ENCODE measurements at places on chromosomes 1 and 21.

- no peak for DNase-seq
These were observed 7.8 kb downstream of the ZC3H12A start for GRCh38 chr1:37482004-37482785.

DNA sequence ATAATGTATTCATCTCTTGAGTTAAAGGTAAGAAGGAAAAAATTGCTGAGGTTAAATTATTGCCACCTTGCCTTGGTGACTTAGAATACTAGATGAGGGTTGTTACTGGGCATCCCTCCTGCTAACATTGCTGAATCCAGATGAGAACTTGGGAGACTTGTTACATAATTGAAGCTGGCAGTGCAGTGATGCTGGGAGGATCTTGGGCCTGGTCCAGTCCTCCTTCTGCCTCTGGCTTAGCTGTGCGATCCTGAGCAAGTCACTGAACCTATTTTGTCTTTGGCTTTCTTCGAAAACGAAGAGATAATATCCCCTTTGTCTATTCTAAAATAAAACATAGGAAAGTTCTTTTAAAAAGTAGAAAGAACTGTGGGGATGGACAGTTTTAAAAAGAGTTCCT is 244.9 kb upstream of the NRIP1 start:
- DNase-seq = no peak

- DNase-seq = no peak
These were observed 26.0 kb upstream of the SYNC start for GRCh38 chr1:32728413-32729077.

GRCh38 chr1:18676332-18676781 is 45.7 kb downstream of the PAX7 start:
- no peak for DNase-seq

DNA sequence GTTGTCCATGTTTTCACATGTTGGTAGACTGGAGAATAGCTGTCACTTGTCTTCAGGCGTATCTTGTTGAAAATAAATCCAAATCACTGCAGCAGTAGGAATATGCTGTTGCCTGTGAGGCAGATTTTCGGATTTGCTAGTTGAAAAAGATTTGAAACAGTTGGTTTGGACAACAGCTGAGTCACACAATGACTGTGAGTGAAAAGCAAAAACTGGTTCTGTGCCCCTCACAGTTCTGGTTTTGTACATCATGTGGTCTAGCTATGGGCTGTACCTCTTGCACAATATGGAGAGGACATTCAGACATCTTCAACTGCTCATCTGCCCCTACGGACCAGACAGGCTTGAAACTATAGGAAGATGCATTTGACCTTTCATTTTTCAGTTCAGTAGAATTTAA is 1.8 kb downstream of the ARF1 start:
- no peak for DNase-seq

GRCh38 chr21:36733857-36734256 is 34.9 kb downstream of the SIM2 start:
- no peak for DNase-seq

GRCh38 chr1:94982398-94982797 is 55.5 kb upstream of the CNN3 start:
- no peak for DNase-seq

DNA sequence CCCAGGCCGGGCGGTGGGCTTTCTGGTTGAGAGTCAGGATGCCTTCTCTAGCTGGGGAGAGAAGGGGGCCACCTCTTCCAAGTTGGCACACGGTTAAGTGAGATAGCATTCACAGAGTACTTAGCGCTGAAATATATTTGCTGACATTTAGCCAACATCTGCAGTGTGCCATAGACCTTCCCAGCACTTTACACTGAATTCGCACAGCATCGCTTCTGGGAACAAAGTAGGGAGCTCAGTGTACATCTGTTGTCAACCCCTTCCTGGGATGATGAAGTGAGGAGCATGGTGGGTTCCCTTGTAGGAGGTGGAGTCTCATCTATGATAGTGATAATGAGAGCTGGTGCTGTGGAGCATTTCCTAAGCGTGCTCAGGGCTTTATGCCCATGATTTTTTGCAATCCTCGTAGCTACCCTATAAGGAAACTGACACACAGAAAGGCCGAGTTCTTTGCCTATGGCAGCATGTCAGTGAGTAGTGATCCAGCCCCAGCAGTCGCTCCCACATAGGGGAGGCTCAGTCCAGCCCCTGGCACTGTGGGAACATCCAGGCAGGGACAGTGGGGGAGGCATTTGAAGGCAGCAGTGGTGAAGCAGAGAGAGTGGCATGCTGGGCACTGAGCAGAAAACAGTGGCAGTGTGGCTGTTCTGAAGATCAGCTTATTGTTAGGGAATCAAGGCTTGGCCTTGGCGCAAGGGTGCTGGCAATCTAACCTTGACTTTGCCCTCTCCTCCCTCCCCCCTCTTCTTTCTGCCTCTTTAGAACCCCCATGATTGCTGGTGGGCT is 176.2 kb downstream of the PGBD5 start:
- no peak for DNase-seq

DNA sequence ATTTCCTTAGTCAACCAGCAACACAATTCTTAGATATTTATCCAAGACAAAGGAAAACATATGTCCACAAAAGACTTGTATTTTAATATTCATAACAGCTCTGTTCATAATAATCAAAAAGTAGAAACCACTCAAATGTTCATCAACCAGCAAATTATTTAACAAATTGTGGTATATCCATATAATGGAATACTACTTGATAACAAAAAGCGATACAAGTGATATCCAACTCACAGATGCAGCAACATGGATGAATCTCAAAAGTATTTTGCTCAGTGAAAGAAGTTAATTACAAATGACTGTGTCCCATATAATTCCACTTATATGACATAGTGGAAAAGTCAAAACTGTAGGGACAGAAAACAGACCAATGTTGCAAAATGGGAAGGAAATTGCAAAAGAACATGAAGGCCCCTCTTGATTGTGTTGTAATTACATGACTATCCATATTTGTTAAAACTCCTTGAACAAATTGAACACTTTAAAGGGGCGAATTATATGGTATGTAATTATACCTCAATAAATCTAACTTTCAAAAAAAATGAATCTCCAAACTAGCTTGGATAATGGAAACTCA is 116.9 kb downstream of the EDEM3 start:
- no peak for DNase-seq

DNA sequence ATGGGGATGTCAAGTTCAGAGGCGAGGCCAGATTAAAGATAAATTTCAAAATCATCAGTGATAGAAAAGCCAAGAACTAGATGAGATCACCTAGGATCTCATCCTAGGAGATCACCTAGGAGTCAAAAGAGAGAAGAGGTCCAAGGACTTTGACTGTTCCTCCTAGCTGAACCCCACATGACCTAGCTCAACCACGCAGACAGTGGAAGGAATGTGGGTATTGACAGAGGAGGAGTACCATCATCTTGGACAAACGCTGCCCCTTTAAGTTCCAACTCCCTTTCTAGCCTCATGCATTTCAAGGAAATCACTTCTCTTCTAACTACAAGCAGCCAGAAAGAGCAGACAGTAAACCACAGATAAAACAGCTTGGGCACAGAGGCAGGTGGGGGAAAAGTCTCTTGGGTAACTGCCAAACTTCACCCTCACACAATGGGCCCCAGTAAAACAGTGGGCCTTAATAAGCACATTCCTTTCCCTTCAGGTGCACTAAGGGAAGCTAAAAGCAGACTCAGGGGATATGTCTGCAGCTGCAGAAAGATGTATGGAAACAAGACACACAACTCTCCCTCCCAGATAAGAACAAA is 12.5 kb upstream of the FAM76A start:
- DNase-seq = no peak

- peak; percentile 64 for DNase-seq
These were observed 133.8 kb upstream of the C1orf105 start for GRCh38 chr1:172286629-172287076.

- no peak for DNase-seq
These were observed 6.6 kb upstream of the NSUN4 start for GRCh38 chr1:46334030-46334384.

DNA sequence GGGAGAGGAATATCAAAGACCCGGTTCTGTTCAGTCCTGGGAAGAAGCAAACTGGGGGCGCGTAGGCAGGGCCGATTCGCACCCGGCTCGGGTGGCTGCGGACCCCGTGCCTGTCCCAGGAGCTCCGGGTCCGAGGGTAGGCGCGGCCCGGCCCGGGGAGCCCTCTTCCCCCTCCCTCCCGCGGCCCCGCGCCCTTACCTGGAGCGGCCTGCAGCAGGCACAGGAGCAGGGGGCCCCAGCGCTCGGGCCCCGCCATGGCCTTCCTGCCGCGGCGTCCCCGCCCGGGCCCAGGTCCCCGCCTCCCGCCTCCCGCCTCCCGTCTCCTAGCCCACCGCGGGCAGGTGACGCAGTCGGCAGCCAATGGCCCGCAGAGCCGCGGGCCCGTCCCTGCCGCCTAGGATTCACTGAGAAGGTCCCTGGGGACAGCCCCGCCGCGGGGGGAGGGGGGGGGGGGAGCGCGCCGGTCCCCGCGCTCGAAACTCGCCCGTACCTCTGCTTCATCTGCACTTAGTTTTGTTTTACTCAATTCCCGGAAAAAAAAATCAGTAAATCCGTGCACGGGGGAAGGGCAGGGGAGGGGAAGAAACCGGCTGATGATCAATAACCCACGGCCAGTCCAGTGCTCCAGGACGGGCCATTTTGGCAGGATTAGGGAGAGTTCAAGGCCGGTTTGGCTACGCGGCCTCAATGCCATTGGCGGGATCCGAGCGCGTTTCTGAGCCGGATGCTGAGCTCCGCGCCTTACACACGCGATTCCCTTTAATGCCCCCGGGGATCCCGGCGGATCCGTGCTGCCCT is at the start of gene IFNLR1:
IFNLR1 (minus strand) TSS at position 297 of the 798 bp plus-strand sequence; CDS start at position 256, 41 bp downstream.
- no peak for DNase-seq

GRCh38 chr1:53634571-53634979 is 104.4 kb downstream of the GLIS1 start:
- no peak for DNase-seq

DNA sequence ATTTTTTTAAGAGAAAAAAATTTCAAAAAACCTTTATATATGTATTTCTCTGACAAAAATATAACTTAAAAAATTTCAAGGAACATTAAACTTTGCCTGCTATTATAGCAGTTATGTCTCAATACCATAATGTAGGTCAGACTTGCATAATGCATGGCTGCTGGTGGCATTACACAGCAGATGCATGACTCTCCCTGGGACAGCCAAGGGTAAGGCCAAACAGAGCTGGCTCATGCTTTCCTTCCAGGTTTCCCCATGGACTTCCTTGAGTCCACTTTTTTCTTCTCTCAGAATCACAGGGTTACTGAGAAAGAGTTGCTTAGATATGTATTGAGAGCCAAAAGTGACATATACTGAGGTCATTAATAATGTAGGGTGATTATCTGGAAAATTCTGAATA is 43.7 kb downstream of the RHOU start:
- DNase-seq = no peak

GRCh38 chr1:110634455-110635311 is 28.5 kb upstream of the KCNA2 start:
- DNase-seq = no peak

GRCh38 chr1:194917769-194918168 is 1690.5 kb downstream of the KCNT2 start:
- no peak for DNase-seq

DNA sequence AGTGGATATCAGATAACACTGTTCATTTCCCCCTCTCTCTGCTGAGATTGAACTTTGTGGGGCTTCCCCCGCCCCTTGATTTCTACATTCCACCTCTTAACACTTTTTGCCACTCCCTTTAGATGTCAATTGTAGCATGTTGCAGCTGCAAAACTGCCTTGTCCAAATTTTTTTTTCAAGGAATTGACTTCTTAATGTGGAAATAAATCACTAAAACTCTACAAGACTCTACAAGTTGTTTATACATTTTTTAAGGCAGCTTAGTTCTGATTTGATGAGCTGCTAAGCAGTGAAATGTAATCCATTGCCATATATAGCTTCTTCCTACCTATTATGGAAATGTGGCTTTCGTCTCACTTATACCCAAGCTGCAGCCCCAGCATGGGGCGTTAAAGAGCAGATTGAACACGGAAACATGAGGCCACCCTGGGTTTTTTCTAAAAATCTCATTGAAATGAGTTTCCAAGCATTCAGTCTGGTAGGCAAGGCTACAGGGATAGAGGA is 132.2 kb downstream of the SYT2 start:
- peak; percentile 95 for DNase-seq

DNA sequence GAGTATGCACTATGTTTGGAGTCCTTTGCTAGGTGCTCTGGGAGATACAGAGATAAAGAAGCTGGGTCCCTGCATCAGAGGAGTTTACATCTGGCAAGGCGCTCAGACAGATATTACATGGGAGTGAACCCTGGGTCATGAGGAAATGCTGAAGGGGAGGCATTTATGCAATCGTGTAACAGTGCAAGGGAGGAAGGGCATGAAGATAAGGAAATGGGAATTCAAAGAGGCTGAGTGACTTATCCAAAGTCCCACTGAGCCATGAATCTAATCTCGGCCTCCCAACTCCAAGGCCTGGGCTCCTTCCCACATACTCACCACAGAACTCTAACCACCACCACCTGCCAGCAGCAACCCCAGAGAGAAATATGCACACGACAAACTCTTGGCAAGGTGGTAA is 51.6 kb downstream of the FAM163A start:
- no peak for DNase-seq

- no peak for DNase-seq
These were observed 5.5 kb upstream of the FMO2 start for GRCh38 chr1:171179318-171180227.

DNA sequence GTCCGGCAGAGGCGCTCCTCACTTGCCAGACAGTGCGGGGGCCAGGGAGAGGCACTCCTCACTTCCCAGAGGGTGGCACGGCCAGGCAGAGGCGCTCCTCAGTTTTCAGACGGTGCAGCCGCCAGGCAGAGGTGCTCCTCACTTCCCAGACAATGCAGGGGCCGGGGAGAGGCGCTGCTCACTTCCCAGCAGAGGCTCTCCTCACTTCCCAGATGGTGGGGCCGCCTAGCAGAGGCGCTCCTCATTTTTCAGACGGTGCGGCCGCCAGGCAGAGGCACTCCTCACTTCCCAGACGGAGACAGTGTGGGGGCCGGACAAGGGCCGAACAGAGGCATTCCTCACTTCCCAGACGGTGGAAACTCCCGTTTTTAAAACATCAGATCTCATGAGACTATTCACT is 238.4 kb upstream of the CACYBP start:
- DNase-seq = no peak

DNA sequence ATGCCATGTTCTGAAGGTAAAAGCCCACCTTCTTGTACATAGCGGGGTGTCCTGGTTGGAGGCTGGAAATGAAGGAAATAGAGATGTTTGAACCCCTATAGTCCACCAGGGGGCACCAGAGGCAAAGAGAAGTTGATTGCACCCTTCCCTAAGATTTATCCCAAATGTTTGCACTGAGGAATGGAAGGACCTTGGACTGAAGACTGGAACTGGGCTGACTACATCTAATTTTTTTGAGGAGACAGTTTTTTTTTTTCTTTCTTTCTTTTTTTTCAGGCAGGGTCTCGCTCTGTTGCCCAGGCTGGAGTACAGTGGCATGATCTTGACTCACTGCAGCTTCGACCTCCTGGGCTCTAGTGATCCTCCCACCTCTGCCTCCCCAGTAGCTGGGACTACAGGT is 55.3 kb upstream of the EIF4G3 start:
- peak; percentile 26 for DNase-seq

DNA sequence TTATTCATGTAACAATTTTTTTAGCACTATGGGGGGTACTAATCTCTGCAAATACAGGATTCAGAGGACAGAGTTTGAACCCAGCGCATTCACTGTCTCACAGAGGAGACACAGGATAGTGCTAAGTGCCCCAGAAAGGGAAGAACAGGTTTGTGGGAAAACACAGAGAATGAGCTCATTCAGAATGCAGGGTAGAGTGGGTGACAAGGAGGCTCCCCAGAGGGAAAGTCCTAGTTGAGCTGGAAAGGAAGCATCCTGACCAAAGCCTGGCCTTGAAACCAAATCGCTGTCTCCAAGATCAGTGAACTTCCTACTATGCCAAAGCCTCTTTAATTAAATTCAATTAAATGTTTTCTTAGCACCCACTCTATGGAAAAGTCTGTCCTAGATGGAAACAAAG is 19.0 kb upstream of the RGS2 start:
- DNase-seq = no peak

Measured in fibroblast of skin of left biceps (primary cell).